ENCODE measurements at places on chromosomes 7 and 10.

DNA sequence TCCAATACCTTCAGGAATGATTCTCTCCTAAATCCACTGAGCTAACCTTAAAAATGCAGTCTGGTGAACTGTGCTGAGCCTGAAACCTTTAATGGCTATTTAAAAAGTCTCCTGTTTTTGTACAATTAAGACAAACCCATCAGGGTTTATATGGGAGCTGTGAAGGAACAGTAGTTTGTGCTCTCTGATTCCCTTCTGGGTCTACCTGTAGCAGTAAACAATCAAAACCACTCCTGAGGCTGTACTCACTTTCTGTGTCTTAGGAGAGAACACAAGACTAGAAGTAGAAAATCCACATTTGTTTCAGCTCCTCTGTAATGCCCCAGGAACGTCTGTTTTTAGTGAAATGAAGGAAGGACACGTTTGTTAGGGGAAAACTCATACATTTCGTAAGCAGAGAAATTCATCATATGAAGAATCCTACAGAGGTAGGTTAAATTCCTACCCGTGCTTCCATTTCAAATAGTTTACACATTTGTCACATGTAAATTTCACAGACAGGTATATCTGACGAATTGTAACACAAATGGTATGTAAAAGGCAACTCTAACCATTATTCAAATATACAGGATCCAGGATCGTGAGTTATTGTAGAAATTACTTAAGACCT, 2.6 kb downstream of the CUX1 start:
- DNase-seq: no peak

DNA sequence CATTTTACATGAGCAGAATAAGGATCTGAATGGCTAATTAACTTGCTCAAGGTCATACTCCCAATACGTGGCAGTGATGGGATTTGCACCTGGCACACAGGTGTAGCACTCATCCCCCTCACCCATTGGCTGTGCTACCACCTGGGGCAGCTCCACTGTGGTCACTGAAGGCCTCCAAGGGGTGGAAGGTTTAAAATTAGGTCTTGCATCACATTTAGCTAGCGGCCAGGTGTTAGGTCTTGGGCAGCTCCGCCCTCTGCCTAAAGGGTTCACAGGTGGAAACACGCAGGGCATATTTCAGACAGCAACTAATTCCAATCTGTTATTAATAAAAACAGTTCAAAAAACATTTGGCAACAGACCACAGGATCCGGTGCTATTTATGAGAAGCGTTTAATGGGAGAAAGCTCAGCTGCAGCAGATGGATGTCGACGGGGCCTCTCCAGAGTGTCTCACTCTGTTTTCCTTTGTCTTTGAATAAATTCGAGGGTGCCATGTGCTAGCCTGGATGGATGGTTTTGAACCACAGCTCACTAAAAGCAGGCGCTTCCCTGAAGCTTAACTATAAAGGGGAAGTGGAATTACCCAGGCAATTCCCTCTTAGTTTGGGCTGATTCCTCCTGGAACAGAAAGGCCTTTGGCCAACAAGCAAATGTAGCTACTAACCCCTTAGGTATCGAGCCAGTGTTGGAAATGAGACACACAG, 1017.6 kb downstream of the TYW1 start:
- DNase-seq: no peak

DNA sequence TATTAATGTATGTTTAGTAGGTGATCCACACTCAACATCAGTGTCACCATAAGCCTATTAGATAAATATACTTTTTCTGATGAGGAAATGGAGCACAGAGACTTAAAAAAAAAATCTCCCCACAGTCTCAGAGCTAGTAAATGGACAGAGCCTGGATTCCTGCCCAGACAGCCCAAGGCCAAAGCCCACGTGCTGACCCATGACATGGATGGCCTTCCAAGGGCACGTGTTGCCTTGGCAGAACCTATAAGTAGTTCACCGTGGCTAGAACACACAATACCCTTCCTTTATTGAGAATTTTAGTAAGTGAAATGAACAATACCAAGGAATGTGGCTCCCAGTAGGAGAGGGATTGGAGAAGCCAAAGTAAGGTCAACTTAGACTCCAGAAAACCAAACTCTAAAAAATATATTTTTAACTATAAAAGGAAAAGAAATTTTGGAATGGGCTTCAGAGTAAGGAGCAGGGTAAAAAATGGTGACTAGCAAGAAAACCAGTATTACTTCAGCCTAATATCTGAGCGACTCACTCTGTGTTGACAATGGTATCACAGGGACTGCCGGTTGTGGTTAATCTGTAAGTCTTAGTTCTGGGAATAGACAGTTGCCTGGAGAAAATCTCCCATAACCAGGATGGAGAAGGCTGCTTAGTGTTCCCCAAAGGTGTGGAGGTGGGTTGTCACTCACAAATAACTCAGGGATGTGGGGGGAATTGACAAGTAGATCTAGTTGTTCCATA, 223.0 kb downstream of the SORCS1 start:
- DNase-seq: no peak

GRCh38 chr10:117757086-117757720, 214.7 kb downstream of the EMX2 start:
- no peak for DNase-seq

GRCh38 chr10:124094419-124094785, 1.0 kb upstream of the CHST15 start:
- no peak for DNase-seq

GRCh38 chr10:14405076-14406065, 74.6 kb upstream of the FRMD4A start:
- DNase-seq: no peak

DNA sequence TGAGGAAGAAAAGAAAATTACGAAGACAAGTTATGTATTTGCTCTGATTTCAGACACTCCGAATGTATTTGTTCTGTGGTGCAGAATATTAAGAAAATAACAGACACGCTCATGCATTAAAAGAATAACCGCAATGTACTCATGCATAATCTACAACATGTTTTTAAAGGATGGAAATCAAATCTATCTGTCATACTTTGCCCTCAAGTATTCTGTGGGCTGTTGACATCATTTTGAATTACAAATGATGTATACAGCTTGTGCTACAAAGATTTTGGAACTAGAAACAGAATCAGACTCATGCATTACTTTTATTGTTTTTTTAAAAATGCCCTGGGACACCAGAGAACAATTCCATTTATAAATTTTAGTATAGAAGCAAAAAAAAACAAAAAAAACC, 69.9 kb downstream of the APBB1IP start:
- no peak for DNase-seq

DNA sequence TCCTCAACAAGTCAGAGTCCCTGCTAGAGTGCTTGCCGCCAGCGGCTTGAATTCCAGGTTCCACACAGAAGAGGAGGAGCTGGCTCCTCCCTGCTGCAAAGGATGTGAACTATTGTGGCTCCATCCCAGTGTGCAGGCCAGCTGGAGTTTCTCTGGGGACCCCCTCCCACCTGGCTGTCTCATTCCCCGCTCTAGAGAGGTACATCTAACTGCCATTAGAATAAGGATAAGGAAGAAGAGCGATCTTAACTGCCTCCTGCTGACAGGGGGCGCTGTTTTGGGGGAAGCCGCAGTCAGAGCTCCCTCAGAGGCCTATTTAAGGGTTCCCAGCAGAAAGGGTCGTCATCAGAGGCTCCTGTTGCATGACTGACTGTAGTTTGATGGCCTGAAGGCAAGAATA, 40.8 kb upstream of the HECW1 start:
- no peak for DNase-seq

- DNase-seq: peak; percentile 65
Observed at GRCh38 chr7:131105799-131106680, 221.6 kb upstream of the MKLN1 start.

Measured in stimulated activated CD4-positive, alpha-beta T cell treated with anti-CD3 and anti-CD28 coated beads, Interleukin-15, amount 100 ng/mL, for 1 hour (primary cell).